ENCODE measurements at places on chromosomes 12 and 14. TPM values are rescaled to one million over a fixed set of nuclear protein-coding genes. Genes with fewer than 3 reads are reported as not detected.

PIWIL1 gene
- not detected for total RNA-seq

PGF gene
- total RNA-seq: not detected

CIT gene
- 115 TPM for total RNA-seq

DDN gene
- total RNA-seq: 0.42 TPM

STXBP6 gene
- not detected for total RNA-seq

ARF3 gene
- total RNA-seq: 108 TPM

RPL6 gene
- total RNA-seq: 1,104 TPM

CLEC9A gene
- not detected for total RNA-seq

SPIC gene
- not detected for total RNA-seq

EML5 gene
- 2.1 TPM for total RNA-seq

NYNRIN gene
- total RNA-seq: 0.52 TPM

DAZAP2 gene
- total RNA-seq: 186 TPM

SOX5 gene
- not detected for total RNA-seq

DPF3 gene
- total RNA-seq: 10.3 TPM
